A549 treated with CpdA at 1 μM for 4 hours (cell line): ENCODE measurements at places on chromosomes 2 and 18. TPM values are rescaled to one million over a fixed set of nuclear protein-coding genes. Genes with fewer than 3 reads are reported as not detected.

GCG gene
- total RNA-seq = not detected in 5 replicates

ZNF532 gene
- 17.4 to 28.3 TPM (median 21.5 TPM) in 5 replicates for total RNA-seq

COPS7B gene
- total RNA-seq = 34.5 to 42.5 TPM (median 41.2 TPM) in 5 replicates

CDCA7 gene
- 37.8 to 45.6 TPM (median 44.7 TPM) in 5 replicates for total RNA-seq

FOXI3 gene
- total RNA-seq = not detected in 5 replicates

RAD51AP2 gene
- total RNA-seq = not detected in 5 replicates

SERPINB12 gene
- not detected in 5 replicates for total RNA-seq

CROCC2 gene
- not detected in 5 replicates for total RNA-seq

CD8A gene
- total RNA-seq = 0.20 to 0.39 TPM (median 0.25 TPM) in 5 replicates

GLB1L gene
- 5.6 to 10.6 TPM (median 6.3 TPM) in 5 replicates for total RNA-seq

IFIH1 gene
- total RNA-seq = 0.95 to 1.9 TPM (median 1.3 TPM) in 5 replicates

LOXHD1 gene
- total RNA-seq = not detected in 5 replicates

MFSD2B gene
- 0.14 to 0.84 TPM (median 0.37 TPM) in 5 replicates for total RNA-seq

C2orf72 gene
- total RNA-seq = 4.5 to 7.6 TPM (median 6.1 TPM) in 5 replicates

MYCN gene
- total RNA-seq = not detected in 5 replicates

OR6B2 gene
- total RNA-seq = not detected in 5 replicates

NEDD4L gene
- total RNA-seq = 27.6 to 34.1 TPM (median 31.4 TPM) in 5 replicates
